AG08395 (cell line): ENCODE measurements at places on chromosomes 1 and 21.

DNA sequence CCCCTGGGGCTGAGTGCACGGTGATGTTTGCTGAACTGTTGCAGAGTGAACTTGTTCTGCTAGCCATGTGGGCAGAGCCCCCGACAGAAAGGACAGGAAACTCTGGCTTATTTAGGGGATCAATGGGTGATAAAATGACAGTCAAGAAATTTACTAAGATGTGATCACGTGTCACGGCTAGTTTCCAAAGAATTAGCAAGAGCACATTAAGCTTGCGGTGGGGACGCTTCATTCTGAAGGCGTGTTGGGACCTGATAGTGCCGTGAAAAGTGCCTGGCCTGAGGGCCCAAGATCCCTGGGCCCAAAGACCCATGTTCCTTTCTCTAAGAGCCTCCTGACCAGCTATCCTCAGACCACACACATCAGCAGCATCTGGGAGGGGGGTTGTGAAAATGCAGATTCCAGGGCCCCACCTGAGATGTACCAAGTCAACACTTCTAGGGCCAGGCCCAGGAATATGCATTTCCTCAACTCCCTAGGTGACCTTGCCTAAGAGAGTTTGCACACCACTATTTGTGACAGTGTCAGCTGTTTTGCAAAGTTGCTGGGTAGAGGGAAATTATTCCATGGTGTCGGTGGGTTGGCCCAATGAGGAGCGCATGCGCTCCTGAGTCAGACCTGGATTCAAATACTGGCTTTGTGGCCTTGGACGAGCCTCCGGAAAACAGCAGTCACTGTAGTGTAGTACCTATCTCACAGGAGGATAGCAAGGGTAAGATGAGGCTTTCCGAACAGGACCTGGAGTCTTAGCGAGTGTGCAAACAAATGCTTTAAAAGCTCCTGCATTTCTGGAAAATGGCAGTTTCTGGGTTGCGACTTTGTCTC is 77.5 kb downstream of the SPSB1 start:
- DNase-seq: no peak

- no peak for DNase-seq
Measured at GRCh38 chr1:171433451-171433850, 51.9 kb upstream of the PRRC2C start.

GRCh38 chr21:28516021-28516420 is 476.7 kb downstream of the LTN1 start:
- DNase-seq: no peak

DNA sequence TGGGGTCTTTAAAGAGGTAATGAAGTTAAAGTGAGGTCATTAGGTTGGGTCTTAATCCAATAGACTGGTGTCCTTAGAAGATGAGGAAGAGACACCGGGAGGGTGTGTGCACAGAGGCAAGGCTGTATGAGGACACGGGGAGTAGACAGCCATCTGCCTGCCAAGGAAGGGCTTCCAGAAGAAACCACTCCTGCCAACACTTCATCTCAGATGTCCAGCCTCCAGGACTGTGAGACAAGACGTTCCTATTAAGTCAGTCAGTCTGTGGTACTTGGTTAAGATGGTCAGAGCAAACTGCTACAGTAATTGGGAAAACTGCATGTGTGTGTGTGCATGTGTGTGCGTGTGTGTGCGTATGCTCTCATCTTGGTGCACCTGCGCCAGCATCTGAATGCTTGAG is 77.1 kb downstream of the RYR2 start:
- DNase-seq: no peak

DNA sequence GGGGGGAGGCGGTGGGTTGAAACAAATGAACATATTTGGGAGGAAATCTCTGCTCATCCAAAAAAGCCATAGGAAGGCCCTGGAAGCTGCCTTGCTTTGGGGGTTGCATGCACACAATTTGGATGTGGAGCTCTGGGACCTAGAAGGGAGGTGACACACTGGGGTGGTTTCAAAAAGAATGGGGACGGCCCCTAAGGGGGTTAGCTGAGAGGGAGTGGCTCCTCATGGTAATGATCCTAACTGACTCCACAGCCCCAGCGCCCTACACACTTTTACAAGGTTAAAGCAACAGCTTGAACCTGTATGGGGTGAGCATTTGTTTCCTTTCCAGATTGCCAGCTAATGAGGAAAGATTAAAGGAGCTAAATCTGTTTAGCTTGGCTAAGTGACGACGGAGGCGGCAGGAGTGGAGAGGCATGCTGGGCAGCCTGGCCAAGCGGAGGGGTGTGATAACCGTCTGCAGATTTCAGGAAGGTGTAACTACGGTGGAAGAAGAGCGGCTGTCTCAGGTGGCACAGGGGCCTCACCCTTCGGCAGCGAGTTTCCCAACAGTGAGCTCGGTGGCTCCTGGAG is 107.3 kb downstream of the RNF220 start:
- DNase-seq: no peak

GRCh38 chr1:55786396-55786795 is 571.2 kb upstream of the USP24 start:
- DNase-seq: no peak

- DNase-seq: peak; percentile 66
Measured at GRCh38 chr1:57131701-57132394, 166.0 kb upstream of the C8B start.

DNA sequence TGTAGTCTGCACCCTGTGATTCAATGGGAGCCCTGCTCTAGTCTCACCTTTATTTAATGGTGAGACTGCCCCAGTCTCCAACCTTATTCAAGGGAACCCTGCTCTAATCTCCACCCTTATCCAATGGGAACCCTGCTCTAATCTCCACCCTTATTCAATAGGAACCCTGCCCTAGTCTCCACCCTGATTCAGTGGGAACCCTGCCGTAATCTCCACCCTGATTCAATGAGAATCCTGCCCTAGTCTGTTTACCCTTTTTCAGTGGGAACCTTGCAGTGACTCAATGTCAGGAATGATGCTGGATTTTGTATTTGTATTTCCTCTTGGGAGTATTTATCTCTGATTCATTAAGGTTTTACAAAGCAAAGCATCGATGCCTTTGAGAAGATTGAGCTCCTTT is 39.5 kb downstream of the TRPM2 start:
- DNase-seq: no peak

DNA sequence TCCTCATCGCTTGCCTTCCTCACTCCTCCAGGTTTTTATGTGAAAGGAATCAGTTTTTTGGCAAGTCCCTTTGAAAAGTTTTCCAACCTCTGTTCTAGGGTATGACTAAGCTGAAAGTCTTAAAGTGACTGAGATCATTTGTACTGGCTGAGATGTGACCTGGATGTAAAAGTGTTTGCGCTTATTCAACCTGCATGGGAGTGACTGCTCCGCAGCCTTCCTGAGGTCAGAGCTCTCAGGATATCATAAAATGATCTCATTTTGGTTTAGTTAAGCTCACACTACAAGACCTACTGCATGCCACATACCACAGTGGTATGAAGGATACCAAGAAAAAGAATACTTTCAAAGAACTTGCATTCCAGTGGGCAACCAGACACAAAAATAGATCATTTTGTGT is 29.8 kb upstream of the TADA1 start:
- peak; percentile 47 for DNase-seq

DNA sequence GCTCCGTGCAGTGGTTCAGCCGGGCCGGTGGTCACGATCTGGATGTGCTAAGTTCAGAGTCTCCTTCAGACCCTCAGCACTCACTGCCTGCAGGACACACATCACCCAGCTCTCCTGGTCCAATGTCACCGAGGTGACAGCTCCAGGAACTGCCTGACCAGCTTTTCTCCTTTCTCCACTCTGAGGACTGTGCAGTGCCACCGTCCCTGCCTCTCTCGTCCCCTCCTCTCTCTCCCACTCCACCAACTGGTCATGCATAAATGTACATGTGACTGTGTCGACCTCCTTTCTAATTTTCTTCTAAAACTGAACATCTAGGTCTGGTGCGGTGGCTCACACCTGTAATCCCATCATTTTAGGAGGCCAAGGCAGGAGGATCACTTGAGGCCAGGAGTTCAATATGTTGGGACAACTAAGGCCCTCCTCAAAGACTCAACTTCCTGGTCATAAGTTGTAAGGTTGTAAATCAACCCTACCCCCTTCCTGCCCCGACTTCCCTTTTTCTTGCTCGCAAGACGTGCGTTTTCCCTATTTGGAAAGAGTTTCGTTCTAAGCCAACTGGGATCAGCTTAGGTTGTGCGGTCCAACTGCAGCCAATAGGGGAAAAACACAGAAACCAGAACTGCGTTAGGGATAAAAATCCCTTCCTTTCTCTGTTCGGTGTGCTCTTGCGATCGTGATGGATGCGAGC is 53.1 kb downstream of the MEGF6 start:
- DNase-seq: no peak

DNA sequence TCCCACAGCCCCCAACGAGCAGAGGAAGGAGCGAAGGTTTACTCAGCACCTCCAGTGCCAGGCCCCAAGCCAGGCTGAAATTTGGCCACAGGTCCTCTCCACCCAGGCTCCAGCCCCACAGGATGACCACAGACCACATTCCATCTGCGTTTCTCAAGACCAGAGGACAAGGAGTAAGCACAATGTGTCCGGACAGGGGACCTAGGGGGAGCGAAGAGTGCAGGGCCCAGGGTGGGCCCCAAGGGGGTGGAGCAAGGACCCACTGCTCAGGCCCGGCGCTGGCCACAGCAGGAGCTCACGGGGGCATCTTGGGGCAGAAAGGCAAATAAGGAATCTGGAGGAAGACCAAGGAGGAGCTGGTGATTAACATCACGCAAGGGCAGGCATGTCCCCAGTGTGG is 100.5 kb downstream of the NPHP4 start:
- DNase-seq: peak; percentile 71

- DNase-seq: no peak
Measured at GRCh38 chr21:14452031-14452726, 69.2 kb upstream of the HSPA13 start.

DNA sequence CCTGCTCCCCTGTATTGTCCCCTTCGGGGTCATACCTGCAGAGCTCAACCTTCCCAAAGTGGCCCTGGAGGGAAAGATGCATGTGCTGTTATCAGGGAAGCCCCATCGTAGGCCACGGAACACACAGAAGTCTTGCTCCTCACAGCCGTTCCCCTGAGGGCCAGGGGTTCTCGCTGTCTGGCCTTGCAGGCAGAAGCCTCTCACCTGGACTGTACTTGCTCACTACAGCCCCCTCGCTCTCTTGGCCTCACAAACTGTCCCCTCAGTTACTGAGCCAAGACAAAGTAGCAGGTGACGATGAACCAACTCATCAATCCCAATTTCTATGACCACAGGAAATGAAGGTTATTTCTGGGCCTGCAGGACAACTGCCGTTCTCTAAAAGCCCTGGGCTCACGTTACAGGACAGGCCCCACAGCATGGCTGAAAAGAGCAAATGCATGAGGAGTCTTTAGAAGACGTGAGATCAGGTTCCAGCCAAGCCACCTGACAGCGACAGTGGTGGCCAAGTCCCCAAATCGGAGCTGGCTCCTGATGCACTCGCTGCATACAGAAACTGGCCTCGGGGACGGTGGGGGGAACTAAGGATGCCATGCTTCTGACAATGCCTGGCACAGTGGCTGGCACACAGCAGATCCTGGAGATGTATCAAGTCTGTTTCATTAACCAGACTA is 95.0 kb downstream of the RAVER2 start:
- DNase-seq: no peak

DNA sequence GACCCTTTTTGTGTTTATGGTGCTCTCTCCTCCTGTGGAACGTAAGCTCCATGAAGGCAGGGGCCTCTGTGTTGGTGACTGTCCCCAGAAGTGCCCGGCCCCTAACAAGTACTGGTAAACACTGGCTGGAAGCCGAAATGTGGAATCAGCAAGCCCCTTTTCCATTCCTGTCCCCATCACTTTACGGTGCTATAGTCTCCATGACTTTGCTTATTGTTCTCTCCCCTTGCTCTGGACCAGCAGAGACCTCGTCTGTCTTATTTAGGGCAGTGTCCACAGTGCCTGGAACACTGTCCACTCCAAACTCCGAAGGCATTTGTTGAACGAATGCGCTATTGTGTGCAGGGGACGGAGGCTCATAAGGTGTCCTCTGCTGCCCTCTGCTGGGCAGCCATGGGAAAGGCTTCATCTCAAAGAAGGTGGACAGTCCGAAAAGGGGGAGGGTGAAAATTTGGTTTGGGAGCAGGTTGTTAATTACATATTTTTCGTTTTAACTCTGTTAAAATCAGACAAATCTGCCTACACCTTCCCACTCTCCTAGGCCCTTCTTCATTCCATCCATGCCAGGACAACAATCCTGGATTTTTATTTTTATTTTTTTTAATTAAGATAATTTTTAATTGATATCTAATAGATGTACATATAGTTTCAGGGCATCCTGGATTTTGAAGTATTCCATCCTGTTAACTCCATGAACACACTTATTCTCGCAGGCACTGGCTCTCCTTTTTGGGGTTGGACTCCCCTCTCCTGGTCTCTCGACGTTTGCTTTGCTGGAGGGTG is 115.6 kb downstream of the PGBD5 start:
- DNase-seq: peak; percentile 87

DNA sequence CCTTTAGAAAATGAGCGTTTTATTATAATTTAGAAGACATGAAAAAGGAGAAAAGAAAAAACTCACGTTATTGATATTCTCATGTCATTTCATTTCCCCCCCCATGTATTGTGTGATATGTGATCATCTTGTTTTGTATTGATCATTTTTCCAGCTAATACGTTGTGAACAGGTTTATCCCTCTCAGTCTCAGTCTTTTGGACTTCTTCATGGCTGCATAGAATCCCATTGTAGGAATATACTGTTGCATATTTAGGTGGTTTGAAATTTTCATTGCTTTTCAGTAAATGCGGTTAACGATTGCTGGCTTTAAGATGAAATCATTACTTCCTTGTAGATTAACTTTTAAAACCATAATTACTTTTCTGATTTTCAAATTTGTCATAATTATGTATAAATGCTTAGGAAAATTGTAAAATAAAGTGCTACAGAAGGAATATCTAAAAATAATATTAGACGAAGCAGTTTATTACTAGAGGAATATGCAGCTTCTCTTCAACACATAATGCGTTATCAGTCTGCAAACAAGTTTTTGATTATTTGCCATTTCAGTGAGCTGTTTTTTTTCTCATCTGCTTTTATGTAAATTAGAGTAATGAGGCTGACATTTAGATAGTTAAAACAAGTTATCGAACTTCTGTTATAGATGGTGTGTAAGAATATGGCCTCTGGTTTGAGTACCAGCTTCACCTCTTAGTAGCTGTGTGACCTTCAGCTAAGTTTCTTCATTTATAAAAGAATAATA is 1.8 kb downstream of the SON start:
- DNase-seq: no peak

GRCh38 chr1:153956997-153957715 is 1.3 kb downstream of the CRTC2 start:
- DNase-seq: no peak

DNA sequence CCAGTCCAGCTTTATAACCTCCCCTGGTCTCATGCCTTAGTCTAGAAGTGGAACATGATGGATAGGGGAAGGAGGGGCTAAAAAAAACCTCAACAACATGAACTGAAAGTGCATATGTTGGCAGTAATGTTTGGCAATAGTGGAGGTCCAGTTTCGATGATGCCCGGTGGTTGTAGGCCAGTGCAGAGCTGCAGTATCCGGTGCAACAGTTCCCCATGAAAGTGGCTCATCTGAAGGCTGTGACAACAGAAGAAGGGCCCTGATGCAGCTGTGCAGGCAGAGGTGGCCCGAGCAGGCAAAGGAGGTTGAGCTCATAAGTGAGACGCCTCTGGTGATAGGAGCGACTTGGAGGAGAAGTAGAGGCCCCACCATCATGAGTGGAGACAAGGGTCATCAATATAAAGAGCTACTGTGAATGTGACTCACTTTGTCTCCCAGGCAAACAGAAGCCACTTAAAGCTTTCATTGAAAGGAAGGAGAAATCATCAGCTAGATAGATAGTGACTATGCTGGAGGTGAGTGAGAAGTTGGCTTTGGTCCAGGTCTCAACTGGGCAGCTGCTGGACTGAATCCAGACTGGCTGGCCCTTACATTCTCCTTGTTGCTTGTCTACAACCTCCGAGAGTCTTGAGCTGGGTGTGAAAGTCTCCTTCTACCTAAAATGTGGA is 10.2 kb upstream of the CREG1 start:
- no peak for DNase-seq
